ENCODE measurements at places on chromosomes 12 and 14.

- no peak for DNase-seq
Measured at GRCh38 chr12:76096079-76096646, 11.7 kb upstream of the NAP1L1 start.

DNA sequence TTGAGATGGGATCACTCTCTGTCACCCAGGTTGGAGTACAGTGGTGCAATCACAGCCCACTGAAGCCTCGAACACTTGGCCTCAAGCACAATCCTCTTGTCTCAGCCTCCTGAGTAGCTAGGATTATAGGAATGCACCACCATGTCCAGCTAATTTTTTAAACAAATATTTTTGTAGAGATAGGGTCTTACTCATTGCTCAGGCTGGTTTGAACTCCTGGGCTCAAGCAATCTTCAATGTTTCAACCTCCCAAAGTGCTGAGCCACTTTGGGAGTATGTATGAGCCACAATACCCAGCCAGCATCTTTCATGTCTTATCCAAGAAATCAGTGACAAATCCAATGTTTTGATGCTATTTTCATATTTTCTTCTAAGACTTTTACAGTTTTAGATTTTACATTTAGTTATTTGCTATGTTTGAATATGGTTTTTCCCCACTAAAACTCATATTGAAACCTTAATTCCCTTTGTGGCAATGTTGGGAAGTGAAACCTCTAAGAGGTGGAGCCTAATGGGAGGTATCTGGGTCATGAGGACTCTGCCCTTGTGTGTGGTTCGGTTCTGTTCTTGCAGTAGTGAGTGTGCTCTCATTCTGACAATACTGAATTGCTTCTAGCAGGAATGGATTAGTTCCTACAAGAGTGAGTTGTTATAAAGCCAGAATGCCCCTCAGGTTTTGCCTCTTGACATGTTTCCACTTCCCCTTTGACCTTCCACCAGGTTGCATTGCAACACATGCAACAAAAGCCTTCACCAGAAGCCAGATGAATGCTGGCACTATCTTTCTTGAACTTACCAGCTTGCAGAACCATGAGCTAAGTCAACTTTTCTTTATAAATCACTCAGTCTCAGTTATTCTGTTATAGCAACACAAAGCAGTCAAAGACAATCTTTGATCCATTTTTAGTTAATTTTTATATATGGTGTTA, 80.8 kb upstream of the AMIGO2 start:
- no peak for DNase-seq

DNA sequence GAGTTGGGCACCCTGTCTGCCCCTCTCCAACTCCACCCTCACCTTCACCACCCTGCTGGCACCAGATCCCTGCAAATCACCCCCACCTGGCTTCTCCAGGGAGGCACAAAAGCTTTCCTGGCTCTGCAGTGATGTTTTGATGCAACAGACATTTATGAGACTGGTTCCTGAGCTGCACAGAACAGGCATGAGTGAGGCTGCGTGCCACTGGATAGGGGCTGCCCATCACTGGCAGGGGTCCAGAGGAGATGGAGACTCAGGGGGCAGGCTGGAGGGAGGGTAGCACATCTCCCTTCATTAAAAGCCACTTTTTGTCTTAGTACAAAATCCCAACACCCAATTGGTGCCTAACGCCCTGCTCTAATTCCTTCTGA, 17.3 kb upstream of the ZDHHC22 start:
- no peak for DNase-seq

DNA sequence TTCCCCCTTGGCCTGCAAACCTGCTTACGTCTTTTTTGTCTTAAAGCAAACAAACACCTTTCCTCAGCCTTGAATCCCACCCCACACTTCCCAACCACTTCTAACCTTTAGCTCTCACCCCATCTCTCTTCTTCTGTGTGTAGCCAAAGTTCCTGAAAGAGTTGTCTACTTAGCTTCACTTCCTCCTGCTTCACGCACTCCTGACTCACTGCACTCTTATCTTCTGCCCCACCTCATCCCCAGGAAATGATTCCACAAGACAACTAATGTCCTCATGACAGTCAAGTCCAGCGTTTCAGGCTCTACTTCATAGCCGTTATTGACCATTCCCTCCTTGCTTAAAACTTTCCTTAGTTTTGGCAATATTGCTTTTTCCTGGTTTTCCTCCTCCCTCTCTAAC, 22.4 kb downstream of the EIF2B2 start:
- DNase-seq = no peak

GRCh38 chr12:115507560-115507889, 770.0 kb downstream of the MED13L start:
- no peak for DNase-seq

DNA sequence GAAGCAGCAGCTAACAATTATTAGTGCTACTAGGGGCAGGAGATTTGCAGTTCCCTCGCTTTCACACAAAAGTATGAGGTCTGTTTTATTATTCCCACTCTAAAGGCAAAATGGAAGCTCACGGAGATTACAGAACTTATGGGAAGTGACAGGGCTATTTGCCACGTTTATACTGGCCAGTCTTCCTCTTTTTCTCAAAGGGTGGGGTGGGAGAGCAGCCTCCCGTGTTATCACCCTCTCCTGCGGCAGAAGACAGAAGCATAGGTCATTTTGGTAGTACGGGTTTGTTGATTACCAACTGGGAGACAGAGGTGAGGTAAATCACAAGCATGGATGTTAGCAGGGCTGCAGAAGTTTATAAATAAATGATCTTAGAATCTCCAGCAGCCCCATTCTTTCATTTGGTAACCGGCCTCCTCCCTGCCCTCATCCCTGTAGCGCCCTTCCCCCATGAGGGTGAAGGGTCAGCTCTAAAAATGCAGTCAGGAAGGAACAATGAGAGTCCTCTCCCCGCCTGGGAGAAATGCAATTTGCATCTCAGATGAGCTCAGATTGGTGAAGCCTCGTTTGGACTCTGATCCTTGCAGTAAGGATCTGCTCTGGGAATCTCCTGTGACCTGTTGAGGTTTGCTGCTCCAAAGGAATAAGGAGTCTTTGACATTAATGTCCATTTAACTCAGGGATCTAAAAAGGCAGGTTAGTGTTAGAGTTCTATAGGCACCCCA, 44.7 kb upstream of the SINHCAF start:
- no peak for DNase-seq

DNA sequence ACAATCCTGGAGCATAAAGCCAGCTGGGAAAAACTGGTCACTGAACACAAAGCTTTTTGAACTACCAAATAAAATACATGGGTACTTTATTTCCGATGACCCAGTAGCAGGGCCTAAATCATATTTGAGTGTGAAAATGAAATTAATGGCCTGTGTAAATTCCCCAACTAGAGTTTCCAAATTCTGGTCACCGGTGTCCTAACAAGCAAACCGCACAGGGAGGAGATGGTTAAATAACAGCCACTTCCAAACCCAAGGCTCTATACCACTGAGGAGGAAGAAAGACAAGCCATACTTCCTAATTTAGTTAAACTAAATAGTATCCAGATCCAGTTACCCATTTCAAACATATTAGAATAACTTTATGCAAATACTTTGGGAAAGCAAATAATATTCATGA, 40.1 kb upstream of the DUSP6 start:
- DNase-seq = no peak

DNA sequence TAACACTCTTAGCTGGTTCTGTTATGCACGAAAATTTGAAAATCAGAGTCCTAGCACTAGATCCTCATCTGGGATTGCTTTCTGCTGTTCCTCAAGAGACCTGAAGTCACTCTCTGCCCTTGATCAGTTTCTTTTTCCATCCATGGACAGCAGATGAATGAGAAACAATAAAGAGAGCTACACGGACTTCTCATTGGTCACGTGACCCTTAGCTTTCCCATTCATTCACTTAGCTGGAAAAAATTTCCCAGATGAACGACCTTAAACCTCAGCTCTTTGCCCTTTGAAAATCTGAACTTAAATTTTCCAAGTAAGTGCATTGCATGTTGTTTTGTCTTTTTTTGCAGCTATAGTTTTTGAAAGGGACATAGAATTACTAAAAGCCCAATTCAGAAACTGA, 27.2 kb upstream of the RGS6 start:
- DNase-seq = no peak

- no peak for DNase-seq
Measured at GRCh38 chr12:5771756-5772155, 173.3 kb downstream of the ANO2 start.

GRCh38 chr12:98345308-98345876, 170.0 kb upstream of the TMPO start:
- no peak for DNase-seq

GRCh38 chr12:53954694-53955035, at the start of gene HOXC12:
Gene HOXC12, plus strand, starts transcription at chr12:53954903. Its CDS starts 27 bp downstream, at chr12:53954930.
- no peak for DNase-seq

GRCh38 chr12:4745249-4745648, 25.0 kb downstream of the GALNT8 start:
- no peak for DNase-seq

DNA sequence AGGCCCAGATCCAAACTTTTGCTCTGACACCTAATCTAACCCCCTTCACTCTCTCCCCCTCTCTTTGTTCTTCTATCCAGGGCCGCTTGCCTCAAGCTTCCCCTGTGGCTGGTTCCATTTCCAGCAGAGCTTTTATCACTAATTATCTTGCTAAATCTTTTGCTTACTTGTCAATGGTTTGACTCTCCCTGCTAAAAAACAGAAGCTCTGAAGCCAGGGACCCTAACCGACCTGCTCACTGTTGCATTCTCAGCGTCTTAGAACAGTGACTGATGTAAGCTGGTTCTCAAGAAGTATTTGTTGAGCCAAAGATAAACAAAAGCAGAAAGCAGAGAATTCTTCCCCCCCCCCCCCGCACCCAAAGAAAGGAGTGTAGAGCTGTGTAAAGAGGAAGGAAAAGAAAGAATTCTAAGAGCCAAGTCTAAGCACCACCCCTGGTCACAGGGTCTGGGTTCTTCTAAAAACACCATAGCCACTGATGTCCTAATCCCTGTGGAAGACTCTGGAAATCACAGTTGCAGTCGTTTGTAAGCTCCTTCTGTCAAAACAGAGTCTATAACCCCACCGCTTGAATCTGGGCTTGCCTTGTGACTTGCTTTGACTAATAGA, 385.8 kb downstream of the MED13L start:
- DNase-seq = no peak

DNA sequence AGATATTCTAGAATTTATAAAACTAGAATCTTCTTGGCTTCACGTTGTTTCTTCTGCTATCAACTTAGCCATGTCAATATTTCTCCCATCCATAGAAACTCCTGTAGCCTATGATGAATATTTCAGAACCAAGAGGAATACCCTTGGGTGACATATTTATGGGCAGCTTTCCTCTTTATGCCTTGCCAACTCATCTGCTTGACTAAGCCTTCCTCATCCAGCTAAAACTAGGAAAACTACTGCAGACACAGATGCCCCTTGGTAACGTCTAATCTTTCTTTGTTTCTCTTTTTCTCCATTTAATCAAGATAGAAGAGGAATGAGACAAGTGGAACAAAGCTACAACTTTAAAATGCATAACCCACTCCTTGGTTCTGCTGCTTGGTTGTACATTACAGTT, 6.3 kb downstream of the GOLT1B start:
- no peak for DNase-seq

DNA sequence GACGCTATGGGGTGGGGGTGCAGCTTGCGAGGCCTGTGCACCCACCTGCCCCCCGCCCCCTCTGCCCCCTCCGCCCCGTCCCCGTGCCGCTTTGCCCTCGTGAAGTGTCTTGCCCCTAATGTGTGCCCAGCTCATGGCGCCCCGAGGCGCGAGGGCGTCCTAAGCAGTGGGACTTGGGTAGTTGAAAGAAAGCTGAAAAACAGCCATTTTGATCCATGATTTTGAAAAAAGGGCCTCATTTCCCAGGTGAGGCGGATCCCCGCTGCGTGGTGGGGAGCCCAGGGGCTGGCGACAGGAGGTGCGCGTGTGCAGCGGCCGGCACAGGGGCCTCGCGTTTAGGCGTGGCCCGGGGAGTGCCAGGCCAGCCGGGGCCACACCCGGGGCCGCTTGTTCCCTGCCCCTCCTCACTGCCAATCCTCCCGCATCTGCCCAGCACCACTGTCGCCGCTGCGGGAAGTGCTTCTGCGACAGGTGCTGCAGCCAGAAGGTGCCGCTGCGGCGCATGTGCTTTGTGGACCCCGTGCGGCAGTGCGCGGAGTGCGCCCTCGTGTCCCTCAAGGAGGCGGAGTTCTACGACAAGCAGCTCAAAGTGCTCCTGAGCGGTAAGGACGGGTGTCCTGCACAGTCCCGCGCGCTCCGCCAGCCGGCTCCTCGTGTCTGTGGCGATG, 11.8 kb downstream of the ZFYVE21 start:
- DNase-seq = no peak

- no peak for DNase-seq
Measured at GRCh38 chr14:63964113-63964512, 111.3 kb downstream of the SYNE2 start.

DNA sequence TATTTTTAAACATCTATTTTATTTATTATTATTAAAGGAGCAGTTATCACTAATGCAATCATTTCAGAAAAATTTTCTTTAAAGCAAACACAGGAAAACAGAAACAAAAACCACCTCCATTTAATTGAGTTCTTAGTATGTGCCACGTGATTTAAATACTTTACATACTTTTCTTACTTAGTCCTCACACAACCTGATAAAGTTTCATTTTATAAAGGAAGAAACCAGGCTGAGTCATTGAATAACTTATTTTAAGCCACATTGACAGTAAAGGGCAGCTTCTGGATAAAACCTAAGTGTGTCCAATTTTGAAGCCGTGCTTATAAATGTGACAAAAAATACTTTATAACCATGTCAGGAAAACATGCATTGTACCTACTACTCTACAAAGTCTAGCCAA, 57.1 kb upstream of the PCED1B start:
- no peak for DNase-seq

DNA sequence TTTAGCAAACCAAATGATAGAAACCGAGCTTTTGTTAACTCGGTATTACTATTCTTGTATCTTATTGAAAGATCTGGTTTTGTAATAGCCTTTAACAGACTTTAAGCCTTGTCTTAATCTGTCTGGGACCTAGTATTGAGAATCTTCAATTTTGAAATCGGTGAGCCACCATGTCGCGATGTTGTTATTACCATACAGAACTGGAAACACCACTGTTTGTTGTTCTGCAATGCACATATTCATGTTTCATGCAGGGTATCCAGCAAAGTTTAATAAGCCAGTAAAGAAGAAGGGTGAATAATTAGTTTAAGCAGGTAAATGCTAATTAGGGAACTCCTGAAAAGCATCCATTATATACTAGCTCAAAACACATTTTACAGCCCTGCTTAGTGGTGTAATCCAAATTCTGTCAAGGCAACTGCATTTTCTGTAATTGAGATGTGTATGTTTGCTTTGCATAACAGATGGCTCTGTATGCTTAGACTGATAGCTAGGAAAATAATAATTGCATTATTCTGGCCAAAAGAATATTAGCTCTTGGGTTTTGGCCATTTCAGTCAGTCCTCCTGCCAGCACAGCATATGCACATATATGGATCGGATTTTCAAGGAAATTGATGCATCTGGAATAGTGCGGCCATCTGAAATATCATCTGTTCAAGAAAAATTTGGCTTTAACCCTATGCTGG, 389.2 kb downstream of the EGLN3 start:
- no peak for DNase-seq

GRCh38 chr12:92995258-92995903, 66.3 kb upstream of the EEA1 start:
- no peak for DNase-seq

DNA sequence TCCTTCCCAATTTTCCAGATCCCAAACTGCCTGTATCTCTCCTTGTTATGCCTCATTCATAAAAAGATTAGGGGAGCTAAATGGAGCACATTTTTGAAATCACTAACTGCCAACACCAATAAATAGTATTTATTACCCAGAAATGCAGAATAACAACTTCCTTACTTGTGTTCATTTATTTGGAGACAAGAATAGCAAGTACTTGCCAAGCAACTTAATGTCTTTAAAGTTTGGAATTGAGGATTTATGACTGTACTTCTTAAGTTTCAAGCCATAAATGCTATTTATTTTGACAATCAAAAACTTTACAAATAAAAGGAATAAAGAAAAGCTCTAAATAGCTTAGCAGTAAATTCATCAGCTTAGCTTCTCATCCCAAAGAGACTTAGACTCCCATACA, 626.1 kb upstream of the NOVA1 start:
- no peak for DNase-seq
